ENCODE measurements at places on chromosomes 16 and 17.

DNA sequence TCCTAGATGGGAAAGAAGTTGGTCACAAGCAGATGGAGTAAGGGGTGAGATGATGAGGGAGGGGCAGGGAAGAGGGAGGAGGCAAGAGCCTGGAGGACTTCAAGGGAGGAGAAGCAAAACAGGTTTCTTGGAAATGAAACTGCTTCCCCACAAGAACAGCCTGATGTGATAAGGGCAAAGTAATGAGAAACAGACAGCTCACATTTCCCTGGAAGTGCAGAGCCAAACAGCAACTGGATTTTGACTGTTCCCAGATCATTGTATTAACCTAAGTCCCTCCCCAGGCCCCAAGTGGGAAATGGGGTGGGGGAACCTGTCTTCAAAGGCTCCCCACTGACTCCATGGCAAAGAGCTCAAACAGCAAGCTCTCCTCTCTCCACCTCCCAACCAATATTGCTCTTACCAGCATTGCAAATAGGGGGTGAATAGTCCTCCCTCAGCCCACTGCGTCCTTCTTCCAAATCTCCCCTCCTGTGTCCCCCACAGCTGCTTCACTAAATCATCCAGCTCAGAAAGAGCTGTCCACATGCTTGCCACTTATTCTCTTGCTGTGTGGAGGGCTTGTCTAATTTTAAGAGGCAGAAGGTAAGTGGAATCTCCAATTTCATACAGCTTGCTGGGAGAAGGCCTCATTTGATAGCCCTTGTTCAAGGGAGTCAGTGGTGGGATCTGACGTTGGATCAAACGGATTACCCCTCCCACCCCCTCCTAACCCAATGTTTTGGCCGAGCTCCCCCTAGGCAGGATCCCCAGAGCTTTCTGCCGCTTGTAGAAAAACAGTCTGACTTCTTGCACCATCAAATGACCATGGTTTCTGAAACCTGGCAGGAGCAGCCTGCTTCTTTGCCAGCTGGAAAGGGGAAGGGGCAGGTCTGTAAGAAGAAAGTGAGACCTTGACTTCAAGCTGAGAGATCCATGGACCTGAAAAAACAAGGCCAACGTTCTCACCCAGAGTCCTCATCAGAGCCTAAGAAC, 56.3 kb upstream of the SMIM36 start:
- no peak for DNase-seq

GRCh38 chr16:53922807-53923571, 219.0 kb downstream of the FTO start:
- no peak for DNase-seq

- DNase-seq: no peak
These were observed 7.4 kb downstream of the FOXF1 start for GRCh38 chr16:86517652-86518258.

- peak; percentile 29 for DNase-seq
These were observed 32.1 kb downstream of the HELZ start for GRCh38 chr17:67212714-67213417.

GRCh38 chr17:49520386-49521087, 25.4 kb downstream of the NGFR start:
- no peak for DNase-seq

GRCh38 chr17:77460514-77461046, 319.8 kb downstream of the SEC14L1 start:
- DNase-seq: no peak

GRCh38 chr17:57962279-57963148, 7.3 kb upstream of the CUEDC1 start:
- no peak for DNase-seq

DNA sequence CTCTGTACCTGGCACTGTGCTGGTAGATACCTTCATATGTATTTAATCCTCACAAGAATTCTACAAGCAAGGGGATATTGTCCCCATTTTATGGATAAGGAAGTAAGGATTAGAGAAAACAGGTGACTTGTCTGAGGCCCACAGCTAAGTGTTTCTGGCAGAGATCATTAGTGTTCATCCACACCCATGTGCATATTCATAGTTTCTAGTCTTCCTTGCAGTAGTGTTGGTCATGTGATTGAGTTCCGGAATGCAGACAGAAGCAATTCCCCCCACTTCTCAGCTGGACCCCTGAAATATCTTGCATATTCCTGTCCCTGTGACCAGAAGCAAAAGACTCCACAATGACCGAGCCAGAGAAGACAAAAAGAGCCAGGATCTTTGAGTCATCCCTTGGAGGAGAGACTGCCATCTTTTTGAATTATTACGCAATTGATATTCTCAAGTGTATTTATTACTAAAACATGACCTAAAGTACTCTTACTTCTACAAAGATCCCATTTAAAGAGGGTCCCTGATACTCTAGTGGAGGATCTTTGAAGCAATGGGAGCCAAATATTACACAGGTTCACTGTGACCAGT, 43.4 kb downstream of the SOX9 start:
- DNase-seq: no peak

GRCh38 chr16:66754211-66754610, 2.8 kb upstream of the DYNC1LI2 start:
- DNase-seq: no peak

DNA sequence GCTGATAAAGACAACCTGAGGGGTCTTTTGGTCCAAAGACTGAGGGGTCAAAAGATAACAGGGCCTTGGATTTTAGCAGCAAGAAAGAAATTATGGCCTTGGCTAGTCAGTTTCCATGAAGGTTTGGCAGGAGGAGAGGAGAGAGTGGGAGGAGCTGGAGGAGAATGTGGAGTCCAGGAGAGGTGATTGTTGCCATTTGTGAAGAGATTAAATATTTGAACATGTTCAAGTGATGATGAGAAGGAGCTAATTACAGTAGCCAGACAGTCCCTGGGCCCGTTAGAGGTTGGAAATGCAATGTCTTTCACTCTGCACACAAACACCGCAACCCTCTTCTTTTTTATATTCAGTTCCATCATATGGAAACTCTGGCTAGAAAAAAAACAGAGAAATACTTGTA, 68.6 kb downstream of the TNRC6C start:
- DNase-seq: no peak

- DNase-seq: no peak
These were observed 10.0 kb downstream of the WDR45B start for GRCh38 chr17:82638183-82638773.

DNA sequence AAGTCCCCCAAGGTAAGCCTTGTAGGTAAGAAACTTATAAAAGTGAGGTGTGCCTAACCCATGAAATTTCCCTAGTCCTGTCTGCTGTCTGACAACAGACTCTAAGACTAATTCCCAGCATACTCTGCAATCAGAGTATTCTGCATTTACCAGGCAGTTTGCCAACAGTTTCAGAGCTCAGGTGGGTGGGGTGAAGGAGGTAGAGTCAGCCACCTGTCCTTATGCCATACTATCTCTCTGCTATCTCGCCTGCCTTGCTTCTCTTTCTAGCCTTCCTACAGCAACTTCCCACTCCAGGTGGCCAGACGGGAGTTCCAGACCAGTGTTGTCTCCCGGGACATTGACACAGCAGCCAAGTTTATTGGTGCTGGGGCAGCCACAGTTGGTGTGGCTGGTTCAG, 2.3 kb downstream of the ATP5MC1 start:
- no peak for DNase-seq

DNA sequence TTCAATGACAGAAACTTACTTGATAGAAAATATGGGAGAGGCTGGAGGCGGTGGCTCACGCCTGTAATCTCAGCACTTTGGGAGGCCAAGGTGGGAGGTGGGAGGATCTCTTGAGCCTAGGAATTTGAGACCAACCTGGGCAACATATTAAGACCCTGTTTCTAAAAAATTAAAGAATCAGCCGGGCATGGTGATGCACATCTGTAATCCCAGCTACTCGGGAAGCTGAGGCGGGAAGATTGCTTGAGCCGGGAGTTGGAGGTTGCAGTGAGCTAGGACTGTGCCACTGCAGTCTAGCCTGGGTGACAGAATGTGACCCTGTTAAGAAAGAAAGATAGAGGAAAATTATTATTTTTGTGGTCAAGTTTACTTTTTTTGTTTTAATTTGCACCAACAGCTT, 2.1 kb upstream of the NLK start:
- DNase-seq: no peak

DNA sequence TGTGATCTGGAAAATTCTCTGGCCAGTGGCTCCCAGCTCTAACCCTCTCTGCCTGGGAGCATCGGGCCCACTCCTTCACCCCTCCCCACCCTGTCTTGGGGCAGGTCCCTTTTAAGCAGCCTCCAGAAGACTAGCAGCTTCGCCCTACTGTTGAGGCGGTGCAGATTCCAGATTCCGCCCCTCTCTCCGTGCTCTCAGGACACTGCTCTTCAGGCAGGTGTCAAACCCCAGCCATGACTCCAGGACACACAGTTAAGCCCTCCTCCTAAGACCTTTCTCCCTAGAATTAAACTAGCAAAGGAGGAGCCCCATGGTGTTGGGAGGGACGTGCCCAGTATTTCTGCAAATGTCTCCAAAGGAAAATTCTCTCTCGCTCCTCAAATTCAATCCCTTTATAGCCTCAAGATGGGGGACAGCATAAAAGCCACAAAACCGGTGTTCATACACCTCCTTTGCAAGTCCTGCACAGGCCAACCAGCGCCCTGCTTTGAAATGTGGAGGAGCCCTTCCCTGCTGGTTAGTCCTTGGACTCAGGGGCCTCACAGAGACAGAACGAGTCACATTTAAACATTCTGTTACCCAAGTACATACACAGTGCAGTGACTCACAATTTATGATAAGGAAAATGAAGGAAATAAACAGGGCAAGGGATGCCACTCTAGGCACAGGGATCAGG, 7.2 kb downstream of the LPO start:
- no peak for DNase-seq

DNA sequence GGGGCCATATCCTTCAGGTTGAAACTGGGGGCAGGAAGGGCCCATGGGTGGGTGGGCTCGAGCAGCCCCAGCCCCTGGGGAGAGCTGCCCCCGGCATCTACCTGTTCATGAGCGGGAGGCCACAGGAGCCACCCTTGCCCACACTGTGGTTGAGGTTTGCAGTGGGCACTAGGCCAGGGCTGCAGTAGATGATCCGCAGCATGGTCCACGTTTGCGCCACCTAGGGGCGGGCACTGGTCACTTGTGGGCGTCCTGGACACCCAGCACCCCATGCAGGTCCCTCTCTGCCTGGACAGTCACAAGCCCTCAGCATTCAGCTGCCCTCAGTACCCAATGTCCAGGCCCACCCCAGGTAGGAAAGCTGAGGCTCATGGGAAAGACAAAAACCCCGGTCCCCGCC, 1.8 kb upstream of the JMJD8 start:
- no peak for DNase-seq

DNA sequence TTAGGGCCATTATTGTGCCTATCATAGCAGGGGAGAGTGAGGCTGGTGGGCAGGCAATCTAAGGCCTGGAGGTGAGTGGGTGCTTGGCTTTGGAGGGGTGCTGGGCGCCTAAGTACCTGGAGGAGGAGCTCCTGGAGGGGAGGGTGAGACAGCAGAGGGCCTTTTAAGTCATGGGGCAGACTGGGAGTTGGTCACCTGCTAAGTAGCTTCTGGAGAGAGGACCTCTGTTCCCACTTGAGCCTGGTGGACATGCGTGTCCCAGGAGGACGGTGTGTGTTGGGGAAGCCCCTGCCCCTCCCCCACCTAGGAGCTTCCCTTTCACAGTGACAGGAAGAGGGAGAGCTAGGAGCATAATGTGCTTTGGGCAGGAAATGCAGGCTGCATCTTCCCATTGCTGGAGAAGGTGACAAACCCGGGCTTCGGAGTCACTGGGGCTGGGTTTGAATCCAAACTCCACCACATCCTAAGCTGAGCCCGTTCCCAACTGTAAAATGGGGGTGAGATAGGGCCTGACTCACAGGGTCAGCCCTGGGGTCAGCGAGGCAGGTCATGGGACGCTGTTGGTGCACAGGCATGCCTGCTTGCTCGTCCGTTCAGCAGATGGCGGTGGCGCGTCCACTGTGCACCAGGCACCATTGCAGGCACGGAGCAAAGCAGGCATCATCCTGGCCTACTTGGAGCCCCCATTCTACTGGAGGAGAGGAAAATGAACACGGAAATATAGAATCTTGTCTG, 37.9 kb downstream of the CMIP start:
- no peak for DNase-seq

Data from GDM1 (cell line).